ENCODE measurements at places on chromosomes 13 and 19.

DNA sequence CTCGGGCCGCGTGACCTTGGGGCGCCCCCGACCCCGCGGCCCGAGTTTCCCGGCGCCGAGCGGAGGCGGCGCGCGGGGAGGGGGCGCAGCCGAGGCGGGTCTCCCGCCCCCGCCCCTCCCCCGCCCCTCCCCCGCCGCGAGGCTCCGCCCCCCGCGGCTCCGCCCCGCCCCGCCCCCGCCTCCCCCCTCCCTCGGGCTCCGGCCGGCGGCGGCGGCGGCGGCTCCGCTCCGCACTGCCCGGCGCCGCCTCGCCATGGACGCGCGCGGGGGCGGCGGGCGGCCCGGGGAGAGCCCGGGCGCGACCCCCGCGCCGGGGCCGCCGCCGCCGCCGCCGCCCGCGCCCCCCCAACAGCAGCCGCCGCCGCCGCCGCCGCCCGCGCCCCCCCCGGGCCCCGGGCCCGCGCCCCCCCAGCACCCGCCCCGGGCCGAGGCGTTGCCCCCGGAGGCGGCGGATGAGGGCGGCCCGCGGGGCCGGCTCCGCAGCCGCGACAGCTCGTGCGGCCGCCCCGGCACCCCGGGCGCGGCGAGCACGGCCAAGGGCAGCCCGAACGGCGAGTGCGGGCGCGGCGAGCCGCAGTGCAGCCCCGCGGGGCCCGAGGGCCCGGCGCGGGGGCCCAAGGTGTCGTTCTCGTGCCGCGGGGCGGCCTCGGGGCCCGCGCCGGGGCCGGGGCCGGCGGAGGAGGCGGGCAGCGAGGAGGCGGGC lies at the start of gene HCN2:
Gene HCN2, plus strand, starts transcription at position 189 of the 703 bp plus-strand sequence. Its CDS starts 65 bp downstream, at position 254.
- DNase-seq, result no peak

- no peak for DNase-seq
Measured at GRCh38 chr19:4260613-4261191, 13.8 kb downstream of the YJU2 start.

DNA sequence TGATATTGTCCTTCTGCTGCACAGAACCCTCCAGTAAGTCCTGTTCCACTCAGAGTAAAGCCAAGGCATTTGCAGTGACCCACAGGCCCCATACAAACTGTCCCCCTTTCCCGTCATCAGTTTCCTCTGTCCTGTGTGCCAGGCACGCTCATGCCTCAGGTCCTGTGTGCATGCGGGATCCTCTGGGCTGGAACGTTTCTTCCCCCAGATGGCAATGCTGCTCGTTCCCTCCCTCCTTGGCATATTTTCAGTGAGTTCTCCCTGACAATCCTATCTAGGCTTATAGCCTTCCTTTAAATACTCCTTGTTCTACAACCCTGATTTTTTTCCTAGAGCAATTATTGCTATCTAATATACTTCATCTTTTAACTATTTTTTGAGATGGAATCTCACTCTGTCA lies 5.7 kb downstream of the OPA3 start:
- no peak for DNase-seq

DNA sequence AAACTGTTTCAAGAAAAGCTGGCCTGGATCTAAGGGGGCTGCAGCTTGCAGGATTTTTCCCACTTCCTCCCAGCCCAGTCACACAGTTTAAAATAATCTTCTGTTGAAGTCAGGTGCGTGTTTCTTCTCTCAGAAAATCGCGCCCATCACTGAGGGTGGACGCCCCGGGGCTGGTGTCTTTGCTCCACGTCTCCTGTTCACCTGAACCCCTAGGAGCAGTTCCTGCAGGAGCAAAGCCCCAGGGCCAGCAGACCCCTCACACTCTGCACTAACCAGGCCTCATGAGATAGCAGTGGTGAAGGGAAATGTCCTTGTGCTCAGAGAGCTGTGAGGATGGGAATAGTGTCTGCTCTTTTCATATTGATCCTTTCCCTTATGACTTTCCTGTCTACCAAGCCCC lies 920 bp upstream of the SIGLEC7 start:
- no peak for DNase-seq

- no peak for DNase-seq
Measured at GRCh38 chr13:34749046-34749445, 193.0 kb upstream of the NBEA start.

DNA sequence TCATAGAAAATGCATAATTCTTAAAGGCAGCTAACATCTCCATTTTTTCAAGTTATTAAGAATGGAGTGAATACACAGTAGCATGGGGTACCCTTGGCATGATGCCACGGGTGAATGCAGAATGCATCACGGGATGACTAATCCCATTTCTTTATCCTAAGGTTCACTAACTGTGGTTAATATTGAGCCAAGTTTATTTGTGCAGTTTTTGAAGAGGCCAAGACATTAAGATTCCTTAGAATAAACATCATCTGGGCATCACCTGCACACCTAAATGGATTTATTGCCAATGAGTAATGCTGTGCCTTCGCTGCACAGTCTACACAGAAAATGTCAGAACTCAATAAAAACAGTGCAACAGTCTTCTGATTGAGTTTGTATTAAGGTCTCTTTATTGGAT lies 333.1 kb downstream of the GPC6 start:
- no peak for DNase-seq

- no peak for DNase-seq
Measured at GRCh38 chr13:97142452-97142851, 79.7 kb upstream of the MBNL2 start.

DNA sequence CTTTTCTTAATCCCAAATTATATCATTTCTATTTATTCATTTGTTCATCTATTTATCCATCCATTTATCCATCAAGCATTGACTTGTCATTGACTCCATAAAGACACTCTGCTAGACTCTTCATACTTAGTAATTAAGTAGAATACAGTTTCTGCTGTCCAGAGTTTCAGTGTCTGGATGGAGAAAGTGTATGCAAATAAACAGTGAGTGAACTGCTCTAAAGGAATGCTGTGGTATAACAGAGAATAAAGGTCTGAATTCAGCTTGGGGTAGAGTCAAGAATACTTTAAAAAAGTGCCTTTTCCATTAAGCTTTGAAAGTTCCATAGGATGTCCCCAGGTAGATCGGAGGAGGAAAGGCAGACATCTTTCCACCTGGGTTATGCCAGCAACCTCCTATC lies 51.4 kb downstream of the RAP2A start:
- DNase-seq, result no peak

- no peak for DNase-seq
Measured at GRCh38 chr13:80857321-80857720, 516.4 kb upstream of the SPRY2 start.

- DNase-seq, result no peak
Measured at GRCh38 chr19:53892981-53893325, 11.0 kb downstream of the PRKCG start.

- DNase-seq, result no peak
Measured at GRCh38 chr19:15813916-15814315, 1.5 kb downstream of the OR10H1 start.

- no peak for DNase-seq
Measured at GRCh38 chr13:98798849-98799645, 46.6 kb upstream of the SLC15A1 start.

DNA sequence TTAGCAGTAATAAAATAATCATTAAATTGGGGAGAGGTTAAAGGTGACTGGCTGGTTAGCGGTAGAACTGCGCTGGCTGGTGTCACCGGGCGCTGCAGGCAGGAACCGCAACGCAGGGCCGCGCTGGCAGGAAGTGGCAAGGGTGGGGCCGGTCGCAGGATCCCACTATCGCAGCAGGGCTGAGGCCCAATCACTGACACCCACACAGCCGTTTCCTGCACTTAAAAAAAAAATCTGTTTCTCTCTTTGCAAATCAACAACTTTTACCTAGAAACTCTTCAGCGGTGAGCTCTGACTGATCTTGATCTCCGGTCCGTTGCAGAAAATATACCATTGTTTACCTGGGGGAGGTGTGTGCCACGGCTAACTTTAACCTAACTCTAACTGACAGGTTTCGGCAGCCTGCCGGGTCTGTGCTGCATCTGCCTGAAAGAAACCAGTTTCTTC lies 46.9 kb downstream of the KLF2 start:
- peak; percentile 78 for DNase-seq

- no peak for DNase-seq
Measured at GRCh38 chr13:113608967-113609533, 24.5 kb downstream of the TFDP1 start.

DNA sequence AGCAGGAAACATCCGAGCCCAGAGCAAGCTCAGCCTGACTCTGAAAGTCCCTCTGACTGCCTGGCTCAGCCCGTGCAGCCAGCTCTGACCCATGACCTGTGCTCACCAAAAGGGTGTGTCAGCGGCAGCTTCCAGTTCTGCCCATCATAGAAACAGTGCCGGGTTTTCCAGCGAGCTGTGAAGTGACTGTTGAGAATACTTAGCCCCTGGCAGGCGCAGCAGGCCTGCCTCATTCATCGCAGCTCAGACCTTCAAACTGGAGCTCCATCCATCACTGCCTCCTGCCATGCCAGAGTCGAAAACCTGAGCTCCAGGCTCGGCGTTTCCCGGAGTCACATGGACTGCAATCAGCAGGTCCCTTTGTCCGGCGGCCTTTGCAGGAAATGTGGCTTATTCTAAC lies 16.3 kb upstream of the GSX1 start:
- no peak for DNase-seq

DNA sequence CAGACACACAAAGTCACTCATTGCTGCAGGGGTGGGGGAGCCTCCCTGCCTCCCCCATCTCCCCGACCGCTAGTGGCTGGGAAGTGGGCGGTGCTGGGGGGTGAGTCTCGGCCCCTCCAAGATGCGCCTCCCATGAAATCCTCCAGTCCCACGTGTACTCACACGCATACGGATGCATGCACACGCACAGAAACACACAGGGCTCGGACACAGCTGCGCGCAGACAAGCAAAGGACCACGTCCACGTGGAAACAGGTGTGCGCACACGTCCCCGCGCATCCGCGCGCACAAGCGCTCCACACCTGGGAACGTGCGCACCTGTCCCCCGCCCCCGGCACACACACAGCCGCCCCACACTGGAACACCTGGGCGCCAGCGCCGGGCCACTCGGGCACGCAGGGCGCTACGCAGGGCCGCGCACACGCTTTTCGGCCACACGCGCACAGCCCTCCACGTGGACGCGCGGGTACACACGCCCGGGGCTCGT lies 687 bp downstream of the MATK start:
- no peak for DNase-seq

DNA sequence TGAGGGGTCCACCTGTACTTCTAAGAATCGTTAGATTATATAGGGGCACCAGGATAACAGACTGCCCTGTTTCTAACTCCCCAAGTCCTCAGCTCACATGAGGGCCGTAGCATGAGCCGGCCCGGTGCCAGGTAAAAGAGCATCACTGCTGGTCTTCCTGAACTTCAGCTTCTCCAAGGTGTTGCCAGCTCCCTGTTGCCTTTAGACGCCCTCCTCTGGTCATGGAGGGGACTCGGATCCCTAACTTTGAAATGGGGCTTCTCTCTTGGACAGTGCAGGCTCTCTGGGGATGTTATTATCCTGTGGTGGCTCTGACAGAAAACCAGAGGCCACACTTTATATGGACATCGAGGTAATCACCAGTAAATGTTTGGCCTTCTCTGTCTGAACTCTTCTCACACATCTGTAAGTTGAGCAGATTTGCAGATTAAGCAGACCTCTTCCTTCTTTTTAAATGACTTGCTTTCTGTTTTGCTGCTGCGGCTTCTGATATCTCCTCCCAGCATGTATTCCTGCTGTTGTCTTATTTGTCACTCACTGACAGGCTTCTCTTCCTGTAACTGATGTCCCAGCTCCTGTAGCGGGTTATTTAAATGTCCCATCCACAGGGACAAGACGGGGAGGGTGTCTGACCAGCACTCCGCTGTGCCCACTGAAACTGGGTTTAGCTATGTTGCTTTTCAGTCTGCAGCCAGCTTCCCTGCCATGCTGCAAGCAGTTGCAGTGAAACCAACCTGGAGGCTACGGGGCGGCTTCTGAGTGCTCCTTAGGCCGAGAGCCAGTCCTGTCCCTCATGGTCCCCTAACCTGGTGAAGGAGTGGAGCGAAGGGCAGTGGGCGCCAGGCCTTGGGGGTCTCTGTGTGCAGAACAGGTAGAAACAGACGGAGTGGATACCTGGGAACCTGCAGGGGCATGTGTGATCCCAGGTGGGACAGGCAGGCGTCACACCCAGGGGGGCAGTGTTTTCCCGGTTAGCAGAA lies 39.2 kb downstream of the TSSK6 start:
- DNase-seq, result no peak
